ENCODE measurements at places on chromosomes 2 and 18. TPM values are rescaled to one million over a fixed set of nuclear protein-coding genes. Genes with fewer than 3 reads are reported as not detected.

Gene ELOA2
- total RNA-seq = not detected

Gene ATP8B1
- total RNA-seq = 0.15 TPM

Gene SPEG
- total RNA-seq = 0.79 TPM

Gene LRRC30
- total RNA-seq = not detected

Gene RNU2-63P
- total RNA-seq = 40.2 TPM

Gene POTEI
- not detected for total RNA-seq

Gene DSG1
- total RNA-seq = not detected

Gene GKN1
- total RNA-seq = not detected

Gene KCNIP3
- not detected for total RNA-seq

Gene VIL1
- total RNA-seq = 0.24 TPM

Gene LYPD6B
- total RNA-seq = not detected

Gene SLC14A1
- total RNA-seq = 0.24 TPM

Gene ADRA2B
- 0.57 TPM for total RNA-seq

All from activated T-cell treated with anti-CD3 and anti-CD28 coated beads, Interleukin-2, amount 50 U/mL, for 4 hours (primary cell).